Cortex of kidney (tissue), 1 donor: ENCODE measurements at places on chromosomes 4 and X.

- no peak for DNase-seq
These were observed 81.7 kb downstream of the PWWP3B start for GRCh38 chrX:106249706-106250379.

DNA sequence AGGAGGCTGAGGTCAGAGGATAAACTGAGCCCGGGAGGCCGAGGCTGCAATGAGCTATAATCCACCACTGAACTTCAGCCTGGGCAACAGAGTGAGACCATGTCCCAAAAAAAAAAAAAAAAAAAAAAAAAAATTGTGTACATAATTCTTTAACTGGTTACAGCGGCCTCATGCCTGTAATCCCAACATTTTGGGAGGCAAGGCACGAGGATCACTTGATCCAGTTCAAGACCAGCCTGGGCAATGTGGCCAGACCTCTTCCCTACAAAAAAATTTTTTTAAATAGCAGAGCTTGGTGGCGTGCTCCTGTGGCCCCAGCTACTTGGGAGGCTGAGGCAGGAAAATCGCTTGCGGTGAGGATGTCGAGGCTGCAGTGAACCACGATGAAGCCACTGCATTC, 9.3 kb downstream of the KLHL15 start:
- DNase-seq, result no peak

- no peak for DNase-seq
These were observed 62.7 kb downstream of the FGFBP1 start for GRCh38 chr4:15875663-15876460.

- DNase-seq, result no peak
These were observed 22.9 kb upstream of the TRIM2 start for GRCh38 chr4:153181293-153181692.

- DNase-seq, result no peak
These were observed 67.8 kb upstream of the SORBS2 start for GRCh38 chr4:185879666-185880312.

GRCh38 chrX:327660-328126, 9.1 kb upstream of the GTPBP6 start:
- no peak for DNase-seq
